T-helper 9 cell (primary cell): ENCODE measurements at places on chromosomes 3 and 15.

DNA sequence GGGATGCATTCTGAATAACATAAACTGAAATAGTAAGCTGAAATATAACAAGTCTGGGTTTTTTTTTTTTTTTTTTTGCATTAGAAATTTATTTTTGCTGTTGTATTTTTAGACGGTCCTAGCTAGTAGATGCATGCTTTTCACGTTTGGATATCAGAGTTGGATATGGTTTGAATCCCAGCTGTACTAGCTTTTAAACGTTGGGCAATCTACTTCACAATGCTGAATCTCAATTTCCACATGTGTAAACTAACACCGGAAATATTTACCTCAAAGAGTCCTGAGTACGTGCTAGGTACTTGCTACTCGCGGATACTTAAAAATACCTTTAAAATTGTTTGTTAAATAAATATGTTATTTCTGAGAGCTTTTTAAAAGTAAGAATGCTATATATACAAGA lies 139.8 kb downstream of the BBX start:
- DNase-seq: no peak

DNA sequence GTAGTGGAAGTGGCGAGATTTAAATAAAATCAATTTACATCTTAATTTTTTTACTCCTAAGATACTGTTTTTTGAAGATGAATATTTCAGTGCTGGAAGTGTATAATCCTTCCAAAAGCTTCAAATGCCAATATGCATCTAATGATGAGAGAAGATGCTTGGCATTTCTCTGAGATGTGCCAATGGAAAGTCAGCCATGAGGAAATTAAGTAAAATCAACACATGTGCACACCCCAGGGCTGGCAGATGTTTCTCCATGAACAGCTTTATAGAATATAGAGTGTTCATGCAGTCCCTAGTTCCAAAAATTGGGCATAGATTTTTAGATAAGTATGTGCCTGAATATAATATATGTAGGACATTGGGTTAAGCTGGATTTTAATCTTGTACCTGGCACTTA lies 90.1 kb downstream of the CPNE4 start:
- DNase-seq: no peak

DNA sequence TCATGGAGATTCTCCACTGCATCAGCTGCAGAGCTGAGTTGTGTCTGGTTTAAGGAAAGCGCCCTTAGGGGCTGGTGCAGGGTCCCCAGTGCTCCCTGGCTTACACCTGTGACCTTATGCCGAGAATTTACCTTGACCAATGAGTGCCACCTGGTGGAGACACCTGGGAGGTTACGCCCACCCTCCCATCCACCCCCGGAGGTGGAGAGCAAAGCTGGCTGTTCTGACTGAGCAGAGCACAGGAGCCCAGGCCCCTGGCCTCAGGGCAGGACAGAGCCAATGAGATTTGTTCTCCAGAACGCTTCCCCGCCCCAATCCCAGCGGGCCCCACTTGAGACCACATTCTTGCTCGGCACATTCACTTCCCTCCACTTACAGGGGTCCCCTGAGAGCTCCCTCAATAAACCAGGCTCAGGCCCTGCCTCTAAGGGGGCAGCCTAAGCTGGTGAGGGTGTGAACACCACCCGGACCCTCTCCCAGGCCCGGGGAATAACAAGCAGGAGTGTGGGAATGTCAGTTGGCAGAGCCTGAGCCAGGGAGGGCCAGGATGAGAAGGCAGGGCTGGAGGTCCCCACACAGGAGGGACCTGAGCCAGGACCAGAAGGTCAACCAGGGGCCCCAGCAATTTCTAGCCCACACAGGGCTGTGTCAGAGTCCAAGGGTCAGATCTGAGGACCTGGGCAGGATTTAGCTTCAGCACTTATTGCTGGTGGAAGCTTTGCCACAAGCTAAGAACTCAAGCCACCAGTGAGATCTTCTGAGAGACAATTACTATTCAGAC lies 117.1 kb downstream of the TPRA1 start:
- DNase-seq: no peak

DNA sequence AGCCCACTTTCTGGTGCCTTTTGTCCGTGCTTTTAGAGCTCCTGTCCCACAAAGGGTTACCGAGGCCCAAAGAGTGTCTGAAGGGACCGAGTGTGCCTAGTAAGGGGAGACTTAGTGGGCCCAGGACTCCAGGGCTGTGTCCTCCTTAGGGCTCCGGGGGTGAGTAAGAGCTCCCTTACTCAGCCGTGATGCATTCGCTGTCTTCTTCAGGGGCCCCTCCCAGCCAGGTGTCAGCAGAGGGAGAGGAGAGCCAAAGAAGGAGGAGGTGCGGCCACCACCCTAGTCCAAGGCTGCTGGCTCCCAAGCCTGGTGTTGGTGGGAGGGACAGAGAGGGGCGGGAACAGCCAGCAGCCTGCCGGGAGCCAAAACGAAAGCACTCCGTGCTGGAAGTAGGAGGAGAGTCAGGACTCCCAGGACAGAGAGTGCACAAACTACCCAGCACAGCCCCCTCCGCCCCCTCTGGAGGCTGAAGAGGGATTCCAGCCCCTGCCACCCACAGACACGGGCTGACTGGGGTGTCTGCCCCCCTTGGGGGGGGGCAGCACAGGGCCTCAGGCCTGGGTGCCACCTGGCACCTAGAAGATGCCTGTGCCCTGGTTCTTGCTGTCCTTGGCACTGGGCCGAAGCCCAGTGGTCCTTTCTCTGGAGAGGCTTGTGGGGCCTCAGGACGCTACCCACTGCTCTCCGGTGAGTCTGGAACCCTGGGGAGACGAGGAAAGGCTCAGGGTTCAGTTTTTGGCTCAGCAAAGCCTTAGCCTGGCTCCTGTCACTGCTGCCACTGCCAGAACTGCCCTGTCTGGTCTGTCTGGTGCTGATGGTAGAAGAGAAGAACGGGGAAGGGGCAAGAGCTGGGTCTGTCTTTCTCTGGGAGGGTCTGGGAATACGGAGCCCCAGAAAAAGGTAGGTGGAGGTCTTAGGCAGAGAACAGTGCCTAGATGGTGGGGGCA lies at the start of gene IL17RC:
Gene IL17RC, plus strand, starts transcription at position 365 of the 947 bp plus-strand sequence. Its CDS starts 218 bp downstream, at position 583.
- DNase-seq: no peak

GRCh38 chr3:20669184-20669583 lies 483.2 kb upstream of the SGO1 start:
- no peak for DNase-seq

GRCh38 chr3:112379020-112379690 lies 46.2 kb downstream of the CD200 start:
- no peak for DNase-seq

- no peak for DNase-seq
Measured at GRCh38 chr3:197333901-197334639, 35.7 kb upstream of the DLG1 start.

DNA sequence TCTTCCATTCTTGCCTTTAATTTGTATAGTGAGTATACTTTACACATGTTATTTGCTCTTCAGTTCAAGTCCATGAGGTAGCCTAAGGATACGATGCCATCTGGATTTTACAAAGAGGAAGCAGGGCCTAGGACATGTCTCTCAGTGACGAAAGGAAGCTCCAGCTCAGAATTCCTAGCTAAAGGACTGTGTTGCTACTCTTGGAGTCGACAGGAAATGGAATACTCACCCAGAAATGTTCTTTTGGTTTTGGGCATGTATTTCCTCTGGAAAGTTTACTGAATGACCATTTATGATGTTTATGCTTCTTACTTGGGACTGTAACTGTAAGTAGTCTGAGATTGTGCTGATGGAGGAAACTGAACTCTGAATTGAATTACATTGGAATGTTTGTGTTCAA lies 12.5 kb downstream of the OXNAD1 start:
- DNase-seq: no peak

DNA sequence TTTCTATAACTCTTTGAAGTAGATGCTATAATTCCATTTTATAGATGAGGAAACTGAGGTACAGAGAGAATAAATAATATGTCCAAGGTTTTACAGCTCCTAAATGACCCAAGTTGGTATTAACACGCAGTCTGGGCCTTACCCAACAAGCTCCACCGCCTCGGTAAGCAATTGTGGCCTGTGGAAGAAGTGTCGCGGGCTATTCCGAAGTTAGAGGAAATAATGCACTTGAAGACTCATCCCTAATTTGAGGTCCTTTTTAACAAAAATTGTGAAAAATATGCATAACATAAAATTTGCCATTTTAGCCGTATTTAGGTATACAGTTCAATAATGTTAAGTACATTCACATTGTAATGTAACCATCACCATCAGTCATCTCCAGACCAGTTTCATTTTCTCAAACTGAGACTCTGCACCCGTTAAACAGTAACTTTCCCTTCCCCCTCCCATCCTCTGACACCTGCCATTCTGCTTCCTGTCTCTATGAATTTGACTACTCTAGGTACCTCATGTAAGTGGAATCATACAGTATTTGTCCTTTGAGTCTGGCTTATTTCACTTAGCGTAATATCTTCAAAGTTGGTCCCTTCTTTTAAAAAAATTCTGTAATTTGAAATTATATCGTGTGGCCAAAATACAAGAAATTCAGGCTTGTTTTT lies 18.2 kb downstream of the IDH3A start:
- no peak for DNase-seq

DNA sequence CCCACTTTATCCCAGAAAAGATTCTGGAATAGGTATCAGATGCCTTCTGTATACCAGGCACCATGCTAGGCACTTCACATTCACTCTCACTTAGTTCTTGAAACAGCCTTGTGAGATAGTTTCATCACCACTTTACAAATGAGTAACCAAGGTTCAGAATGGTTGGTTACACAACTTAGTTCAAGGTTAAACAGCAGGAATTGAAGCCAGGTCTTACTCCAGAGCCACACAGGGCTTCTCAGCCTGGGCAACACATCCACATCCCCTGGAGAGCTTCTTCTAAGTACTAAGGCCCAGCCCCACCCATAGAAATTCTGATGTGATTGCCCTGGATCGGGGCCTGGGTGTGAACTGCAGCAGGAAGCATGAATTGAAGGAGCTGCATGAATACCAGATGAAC lies 18.6 kb downstream of the WHAMM start:
- DNase-seq: no peak

DNA sequence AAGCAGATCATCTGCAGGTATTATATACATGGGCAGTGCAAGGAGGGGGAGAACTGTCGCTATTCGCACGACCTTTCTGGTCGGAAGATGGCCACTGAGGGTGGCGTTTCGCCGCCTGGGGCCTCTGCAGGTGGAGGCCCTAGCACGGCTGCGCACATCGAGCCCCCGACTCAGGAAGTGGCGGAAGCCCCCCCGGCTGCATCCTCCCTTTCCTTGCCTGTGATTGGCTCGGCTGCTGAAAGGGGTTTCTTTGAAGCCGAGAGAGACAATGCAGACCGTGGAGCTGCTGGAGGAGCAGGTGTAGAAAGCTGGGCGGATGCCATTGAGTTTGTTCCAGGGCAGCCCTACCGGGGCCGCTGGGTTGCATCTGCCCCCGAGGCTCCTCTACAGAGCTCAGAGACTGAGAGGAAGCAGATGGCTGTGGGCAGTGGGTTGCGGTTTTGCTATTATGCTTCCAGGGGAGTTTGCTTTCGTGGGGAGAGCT lies 639 bp downstream of the MKRN3 start:
- DNase-seq: no peak

- DNase-seq: no peak
Measured at GRCh38 chr3:6448011-6448410, 412.9 kb upstream of the GRM7 start.
